Type B pancreatic cell (in vitro differentiated cells): ENCODE measurements at places on chromosomes 12 and 14.

GRCh38 chr12:117143008-117143532, 43.9 kb upstream of the TESC start:
- H3K36me3 ChIP-seq: peaks cover 21% of the 10 kb centered on the region
- DNase-seq: no peak
- peak overlapping the region; percentile 77 for H3K4me3 ChIP-seq
- no peaks in the 10 kb centered on the region for H3K27me3 ChIP-seq
- H3K27ac ChIP-seq: peak overlapping the region; percentile 97

DNA sequence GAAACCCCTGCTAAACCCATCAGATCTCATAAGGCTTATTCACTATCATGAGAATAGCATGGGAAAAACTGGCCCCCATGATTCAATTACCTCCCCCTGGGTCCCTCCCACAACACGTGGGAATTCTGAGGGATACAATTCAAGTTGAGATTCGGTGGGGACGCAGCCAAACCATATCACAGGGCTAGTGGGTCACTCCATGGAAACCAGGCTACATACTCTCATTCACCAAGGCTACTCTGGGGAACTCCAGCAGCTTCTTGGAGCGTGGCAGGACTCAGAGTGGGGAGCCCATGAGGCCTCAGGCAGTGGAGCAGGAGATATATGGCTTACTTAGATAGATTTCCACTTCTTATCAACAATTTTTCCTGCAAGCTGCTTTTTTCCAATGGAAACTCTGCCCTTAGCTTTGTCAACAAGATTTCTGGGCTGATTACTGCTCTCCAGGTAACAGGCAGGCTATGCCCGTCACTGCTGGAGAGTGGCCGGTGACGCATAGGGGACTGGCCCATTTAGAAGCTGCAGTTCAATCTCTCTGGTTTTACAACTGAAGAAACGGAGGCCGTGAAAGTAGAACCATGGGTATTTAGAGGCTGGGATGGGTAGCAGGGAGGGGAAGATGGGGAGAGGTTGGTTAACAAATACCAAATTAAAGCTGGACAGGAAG, 16.5 kb downstream of the VDR start:
- no peak overlapping the region for H3K4me3 ChIP-seq
- H3K4me1 ChIP-seq: peaks cover 16% of the 10 kb centered on the region
- DNase-seq: no peak
- H3K27ac ChIP-seq: no peak overlapping the region

DNA sequence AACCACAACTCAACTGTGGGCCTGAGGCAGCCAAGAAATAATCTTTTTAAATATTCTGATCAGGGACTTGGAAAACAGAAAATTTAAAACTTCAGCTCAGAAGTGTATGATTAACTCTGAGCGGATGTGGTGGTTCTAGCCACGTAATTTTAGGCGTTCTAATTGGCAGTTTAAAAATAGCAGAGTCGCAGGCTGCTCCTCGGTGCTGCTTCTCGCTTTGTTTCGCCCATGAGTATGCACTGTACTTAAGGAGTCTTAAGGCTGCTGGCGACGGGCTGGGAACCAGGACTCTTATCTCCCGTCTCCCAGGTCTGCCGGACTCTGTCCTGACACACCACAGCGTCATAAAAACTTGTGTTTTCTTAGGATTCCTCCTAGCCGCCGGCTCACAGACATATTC, 113.4 kb upstream of the PELI2 start:
- H3K4me3 ChIP-seq: peak overlapping the region; percentile 71
- H3K27me3 ChIP-seq: peaks cover 5% of the 10 kb centered on the region
- H3K36me3 ChIP-seq: no peaks in the 10 kb centered on the region
- H3K27ac ChIP-seq: peak overlapping the region; percentile 82

DNA sequence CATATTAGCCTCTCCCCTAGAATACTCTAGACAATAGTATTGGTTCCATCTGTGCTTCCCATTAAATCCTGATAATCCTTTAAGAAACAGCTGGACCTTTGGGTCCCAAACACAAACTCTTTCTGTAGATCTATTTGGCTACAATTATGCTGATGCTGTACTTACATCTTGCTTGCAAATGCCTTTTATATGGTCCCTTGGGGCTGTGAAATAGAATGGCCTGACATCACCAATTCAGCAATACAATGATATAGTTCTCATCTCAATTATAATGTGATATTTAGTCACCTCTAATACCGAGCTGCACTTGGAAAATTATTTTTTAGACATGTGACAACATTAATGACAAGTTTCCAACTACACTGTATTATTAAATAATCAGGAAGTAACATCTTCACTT, 261.5 kb downstream of the SOX5 start:
- no peak for DNase-seq
- no peak overlapping the region for H3K27ac ChIP-seq
- no peaks in the 10 kb centered on the region for H3K4me1 ChIP-seq

DNA sequence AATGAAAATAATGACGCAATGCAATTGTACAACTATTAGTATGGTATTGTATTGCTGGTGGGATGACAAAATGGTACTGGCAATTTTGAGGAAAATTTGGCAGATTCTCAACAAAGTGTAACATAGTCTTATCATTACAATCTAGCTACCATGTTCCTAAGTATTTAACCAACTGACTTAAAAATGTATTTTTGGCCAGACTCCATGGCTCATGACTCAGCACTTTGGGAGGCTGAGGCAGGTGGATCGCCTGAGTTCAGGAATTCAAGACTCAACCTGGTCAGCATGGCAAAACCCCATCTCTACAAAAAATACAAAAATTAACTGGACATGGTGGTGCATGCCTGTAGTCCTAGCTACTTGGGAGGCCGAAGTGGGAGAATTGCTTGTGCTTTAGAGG, 1409.5 kb downstream of the AACS start:
- no peak overlapping the region for H3K27ac ChIP-seq
- no peak for DNase-seq
- H3K27me3 ChIP-seq: no peaks in the 10 kb centered on the region
- no peaks in the 10 kb centered on the region for H3K36me3 ChIP-seq

GRCh38 chr12:93042283-93042682, 113.2 kb upstream of the EEA1 start:
- H3K4me3 ChIP-seq: no peak overlapping the region
- DNase-seq: no peak
- no peaks in the 10 kb centered on the region for H3K36me3 ChIP-seq
- H3K27ac ChIP-seq: no peak overlapping the region

DNA sequence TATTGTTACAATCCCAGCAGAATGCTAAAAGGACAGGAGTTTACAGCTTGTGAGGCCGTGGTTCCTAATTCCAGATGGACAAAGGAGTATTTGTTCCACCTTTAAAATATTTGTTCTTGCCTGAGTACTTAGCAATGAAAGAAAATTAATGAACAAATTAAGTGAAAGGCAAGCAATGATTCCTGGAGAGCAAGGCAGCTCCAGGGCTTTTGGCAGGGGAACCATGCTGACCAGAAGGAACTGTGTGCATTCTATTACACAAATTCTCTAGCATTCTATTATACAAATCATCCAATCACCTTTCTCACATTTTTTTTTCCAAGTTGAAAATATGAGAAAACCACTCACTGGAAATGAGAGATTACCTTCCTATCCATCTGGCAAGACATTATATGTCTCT, 1.8 kb upstream of the BMAL2 start:
- peaks cover 7% of the 10 kb centered on the region for H3K4me1 ChIP-seq
- peaks cover 19% of the 10 kb centered on the region for H3K36me3 ChIP-seq
- H3K27me3 ChIP-seq: peaks cover 46% of the 10 kb centered on the region
- H3K4me3 ChIP-seq: peak overlapping the region; percentile 85

GRCh38 chr12:113135178-113136127, at the start of gene RASAL1:
TSS of gene RASAL1 (minus strand) at chr12:113135761. CDS start at chr12:113135462, 299 bp downstream.
- H3K4me3 ChIP-seq: peak within 1 kb of the TSS; percentile 80
- H3K27me3 ChIP-seq: peaks cover 41% of the 10 kb centered on the region
- no peak within 1 kb of the TSS for H3K27ac ChIP-seq
- DNase-seq: no peak
- H3K36me3 ChIP-seq: no peaks in the 10 kb centered on the region

GRCh38 chr12:623172-623864, 39.9 kb downstream of the NINJ2 start:
- H3K27me3 ChIP-seq: no peaks in the 10 kb centered on the region
- no peak for DNase-seq
- no peaks in the 10 kb centered on the region for H3K36me3 ChIP-seq
- H3K27ac ChIP-seq: no peak overlapping the region

GRCh38 chr14:102103062-102103695, 16.3 kb upstream of the HSP90AA1 start:
- H3K27me3 ChIP-seq: no peaks in the 10 kb centered on the region
- no peaks in the 10 kb centered on the region for H3K36me3 ChIP-seq
- H3K4me3 ChIP-seq: no peak overlapping the region
- no peak overlapping the region for H3K27ac ChIP-seq
- no peak for DNase-seq
- no peaks in the 10 kb centered on the region for H3K4me1 ChIP-seq

DNA sequence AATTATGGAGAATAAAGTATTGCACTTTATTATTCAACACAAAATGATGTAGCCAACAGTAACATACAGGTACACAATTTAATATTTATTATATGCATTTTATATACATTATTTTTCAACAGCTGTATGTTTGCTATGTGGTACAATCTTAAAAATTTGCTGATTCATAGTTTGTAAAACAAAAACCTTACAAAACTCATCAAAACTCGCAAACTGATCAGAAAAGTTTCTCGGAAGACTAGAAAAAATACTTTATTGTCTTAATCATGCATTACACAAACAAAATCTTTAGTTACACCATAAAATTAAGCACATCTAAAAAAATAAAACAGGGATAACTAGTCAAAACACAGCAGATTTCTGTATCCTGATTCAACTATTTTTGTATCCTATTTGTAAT, 19.5 kb downstream of the COCH start:
- DNase-seq: no peak
- no peaks in the 10 kb centered on the region for H3K4me1 ChIP-seq
- H3K36me3 ChIP-seq: peaks cover 30% of the 10 kb centered on the region
- H3K27ac ChIP-seq: no peak overlapping the region

- H3K36me3 ChIP-seq: peaks cover 60% of the 10 kb centered on the region
- no peak for DNase-seq
- H3K4me1 ChIP-seq: no peaks in the 10 kb centered on the region
- no peak overlapping the region for H3K4me3 ChIP-seq
Observed at GRCh38 chr12:13061377-13061776, 17.2 kb downstream of the FAM234B start.

- H3K4me1 ChIP-seq: no peaks in the 10 kb centered on the region
- peaks cover 3% of the 10 kb centered on the region for H3K27me3 ChIP-seq
- H3K27ac ChIP-seq: no peak overlapping the region
Observed at GRCh38 chr12:29160230-29160629, 11.2 kb downstream of the FAR2 start.

DNA sequence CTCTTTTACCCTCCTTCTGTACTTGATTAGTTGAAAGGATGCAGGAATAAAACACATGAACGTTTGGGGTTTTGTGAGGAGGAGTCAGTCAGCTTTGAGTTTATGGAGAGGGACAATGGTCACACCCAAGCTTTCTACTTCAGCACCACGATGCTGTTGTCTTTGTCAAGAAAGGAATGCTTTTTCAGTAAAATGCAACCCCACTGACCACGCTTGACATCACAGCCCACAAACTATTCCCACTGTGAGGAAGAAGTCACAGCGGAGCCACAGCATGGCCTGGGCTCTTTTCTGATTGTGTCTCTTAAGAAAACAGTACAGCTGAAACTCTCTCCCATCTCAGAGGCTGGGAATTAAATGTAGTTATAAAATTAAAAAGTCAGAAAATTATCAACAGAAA, 135.2 kb downstream of the APAF1 start:
- no peak for DNase-seq
- no peak overlapping the region for H3K4me3 ChIP-seq
- H3K27me3 ChIP-seq: peaks cover 33% of the 10 kb centered on the region
- H3K27ac ChIP-seq: no peak overlapping the region
- peaks cover 9% of the 10 kb centered on the region for H3K36me3 ChIP-seq

DNA sequence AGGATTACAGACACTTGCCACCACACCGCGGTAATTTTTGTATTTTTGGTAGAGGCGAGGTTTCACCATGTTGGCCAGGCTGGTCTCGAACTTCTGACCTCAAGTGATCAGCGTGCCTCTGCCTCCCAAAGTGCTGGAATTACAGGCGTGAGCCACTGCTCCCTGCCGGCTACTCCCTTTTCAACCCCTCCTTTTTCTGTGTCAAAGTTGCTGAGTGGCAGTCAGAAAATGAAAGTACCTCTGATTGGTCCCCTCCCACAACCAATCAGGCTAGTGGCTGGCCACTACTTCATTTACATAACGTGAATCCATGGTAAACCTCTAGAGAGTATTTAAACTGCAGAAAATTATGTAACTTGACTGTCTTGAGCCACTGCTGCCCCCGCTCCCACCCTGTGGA, 5.9 kb downstream of the RESF1 start:
- no peaks in the 10 kb centered on the region for H3K27me3 ChIP-seq
- H3K27ac ChIP-seq: no peak overlapping the region
- H3K36me3 ChIP-seq: peaks cover 79% of the 10 kb centered on the region

GRCh38 chr14:73339846-73340595, 102.7 kb downstream of the PAPLN start:
- H3K4me3 ChIP-seq: no peak overlapping the region
- H3K27ac ChIP-seq: no peak overlapping the region
- no peaks in the 10 kb centered on the region for H3K4me1 ChIP-seq
- H3K27me3 ChIP-seq: no peaks in the 10 kb centered on the region

DNA sequence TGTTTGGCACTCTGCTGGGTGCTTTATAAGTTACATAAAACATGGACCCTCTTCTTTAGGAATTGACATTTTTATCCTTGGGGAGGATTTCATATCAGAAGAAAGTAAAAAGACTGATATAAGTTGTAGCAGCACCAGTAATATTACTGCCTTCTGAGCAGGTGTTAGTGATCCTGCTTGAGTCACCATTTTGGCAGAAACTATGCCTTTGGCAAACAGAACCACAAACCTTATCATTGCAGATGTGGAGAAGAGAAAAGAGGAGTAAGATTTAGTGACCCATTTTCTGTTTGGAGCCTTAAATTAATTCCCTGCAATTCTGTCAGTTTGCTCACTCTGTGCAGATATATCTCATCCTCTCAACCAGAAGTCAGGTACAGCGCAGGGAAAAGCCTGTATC, 23.0 kb downstream of the ZNF410 start:
- DNase-seq: no peak
- H3K27me3 ChIP-seq: no peaks in the 10 kb centered on the region

GRCh38 chr12:116709768-116710167, 28.1 kb downstream of the SPRING1 start:
- H3K27me3 ChIP-seq: peaks cover 31% of the 10 kb centered on the region
- DNase-seq: no peak
- H3K4me3 ChIP-seq: no peak overlapping the region
- H3K4me1 ChIP-seq: peaks cover 50% of the 10 kb centered on the region
- no peak overlapping the region for H3K27ac ChIP-seq

GRCh38 chr12:45577844-45578399, 151.6 kb upstream of the ARID2 start:
- H3K4me3 ChIP-seq: no peak overlapping the region
- H3K27ac ChIP-seq: no peak overlapping the region
- H3K36me3 ChIP-seq: no peaks in the 10 kb centered on the region
- no peak for DNase-seq
- H3K27me3 ChIP-seq: no peaks in the 10 kb centered on the region
- peaks cover 5% of the 10 kb centered on the region for H3K4me1 ChIP-seq

- H3K4me3 ChIP-seq: no peak overlapping the region
- peaks cover 18% of the 10 kb centered on the region for H3K4me1 ChIP-seq
- DNase-seq: no peak
- H3K27me3 ChIP-seq: peaks cover 12% of the 10 kb centered on the region
Observed at GRCh38 chr14:59132796-59133494, 55.5 kb upstream of the DAAM1 start.

- H3K27me3 ChIP-seq: peaks cover 8% of the 10 kb centered on the region
- no peak overlapping the region for H3K27ac ChIP-seq
- H3K36me3 ChIP-seq: no peaks in the 10 kb centered on the region
- no peak overlapping the region for H3K4me3 ChIP-seq
- H3K4me1 ChIP-seq: peaks cover 24% of the 10 kb centered on the region
- DNase-seq: no peak
Observed at GRCh38 chr14:72679141-72679535, 214.8 kb downstream of the DPF3 start.

GRCh38 chr12:6843118-6843902, 2.6 kb downstream of the GNB3 start:
- no peak for DNase-seq
- H3K4me3 ChIP-seq: no peak overlapping the region
